ENCODE measurements at places on chromosomes 7 and 10. TPM values are rescaled to one million over a fixed set of nuclear protein-coding genes. Genes with fewer than 3 reads are reported as not detected.
A peak's percentile ranks its signal among the peaks of the same experiment; 100 is the strongest.

AGAP6 gene
- 10.4 TPM for total RNA-seq

GDF2 gene
- not detected for total RNA-seq

CPA2 gene
- 2.1 TPM for total RNA-seq

CYP51A1 gene
- 73.2 TPM for total RNA-seq

SLC18A2 gene
- 1.9 TPM for total RNA-seq

LIPK gene
- not detected for total RNA-seq

PON1 gene
- total RNA-seq, result not detected

CHN2 gene
- 18.7 TPM for total RNA-seq

HILPDA gene
- 9.8 TPM for total RNA-seq

FAM13C gene
- total RNA-seq, result 18.8 TPM

UBE2D1 gene
- total RNA-seq, result 17.2 TPM

CPA5 gene
- total RNA-seq, result not detected

MMP21 gene
- 0.14 TPM for total RNA-seq

AKR1C8 gene
- total RNA-seq, result not detected

SPDYE2 gene
- total RNA-seq, result not detected

UBE3C gene
- total RNA-seq, result 68.0 TPM

SORCS1 gene
- 0.80 TPM for total RNA-seq

DNA sequence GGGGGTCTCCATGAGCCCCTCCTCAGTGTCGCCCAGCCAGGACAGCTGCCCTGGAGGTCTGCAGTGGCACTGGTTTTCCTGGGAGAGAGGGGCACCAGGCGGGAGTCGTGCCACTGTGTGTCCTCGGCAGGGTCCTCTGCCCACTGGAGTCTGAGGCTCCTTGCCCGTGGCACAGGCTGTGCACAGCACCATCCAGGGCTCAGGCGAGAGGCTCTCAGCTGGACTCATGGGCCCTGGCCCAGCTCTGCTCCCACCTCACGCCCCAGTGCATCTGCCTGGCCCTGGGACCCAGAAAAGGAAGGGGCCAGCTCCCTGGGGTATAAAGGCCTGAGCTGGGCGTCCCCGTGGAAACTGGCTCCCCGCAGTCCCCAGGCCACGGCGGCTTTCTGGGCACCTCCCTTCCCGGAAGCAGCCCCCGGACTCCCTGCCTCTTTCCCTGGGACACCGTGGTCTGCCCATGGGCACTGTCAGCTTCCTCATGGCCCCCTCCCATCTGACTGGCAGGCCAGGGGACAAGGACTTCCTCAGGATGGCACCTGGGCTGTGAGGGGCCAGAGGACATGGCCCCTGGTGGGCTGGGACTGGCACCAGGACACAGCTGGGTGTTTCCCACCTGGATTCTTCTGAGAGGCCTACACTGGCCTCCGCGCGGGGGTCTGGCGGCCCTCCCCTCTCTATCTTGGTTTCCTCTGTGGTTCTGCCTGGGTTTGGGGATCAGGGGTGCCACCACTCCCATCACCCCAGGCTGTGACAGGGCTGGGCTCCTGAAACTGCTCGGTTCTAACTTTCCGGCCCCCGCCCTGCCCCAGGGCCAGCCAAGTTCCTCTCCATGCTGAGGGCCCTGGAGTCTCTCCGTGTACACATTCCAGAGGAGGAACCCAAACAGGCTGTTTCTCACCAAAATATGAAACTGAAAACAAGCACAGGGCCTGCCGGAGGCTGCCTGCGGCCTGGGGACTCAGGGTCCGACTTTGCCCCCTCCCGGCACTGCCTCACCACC, 5.5 kb downstream of the FOXL3 start:
- no peak for DNase-seq

DNA sequence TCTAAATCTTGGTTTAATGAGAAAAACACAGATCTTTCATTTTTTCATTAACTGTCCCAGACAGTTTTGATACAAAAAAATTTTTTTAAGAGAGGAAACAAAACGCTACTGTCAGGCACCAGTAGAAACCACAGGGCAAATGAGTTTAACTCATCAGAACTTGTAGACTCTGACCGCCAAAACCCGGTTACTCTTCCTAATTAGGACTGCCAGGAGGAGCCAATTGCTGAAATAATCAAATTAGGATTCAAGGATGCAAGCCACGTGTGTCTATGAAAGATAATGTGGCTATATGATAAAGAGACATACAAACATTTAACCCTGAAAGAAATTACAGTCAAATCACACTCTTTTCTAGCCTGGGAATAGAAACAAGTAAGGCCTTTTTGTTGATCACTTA, 154.4 kb downstream of the DGKI start:
- no peak for DNase-seq

DNA sequence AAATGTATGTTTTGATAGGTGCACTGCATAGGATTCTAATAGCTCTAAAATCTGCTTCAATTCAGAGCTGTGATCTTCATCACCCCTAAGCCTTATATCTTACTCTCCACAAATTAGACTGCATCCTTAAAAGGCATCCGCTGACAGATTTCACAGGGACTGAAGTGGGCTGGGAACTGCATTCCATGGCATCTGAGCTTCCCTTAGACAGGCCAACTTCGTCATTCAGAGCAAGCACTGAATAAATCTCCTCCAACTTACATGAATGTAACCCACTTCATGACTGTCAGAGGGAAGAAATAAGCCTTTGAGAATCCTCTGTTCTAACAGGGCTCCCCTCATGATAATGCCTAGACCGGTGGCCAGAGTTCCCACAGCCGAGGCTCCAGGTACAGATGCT, 71.3 kb downstream of the SFMBT2 start:
- no peak for DNase-seq

- DNase-seq, result no peak
These were observed 26.7 kb upstream of the BMPR1A start for GRCh38 chr10:86729677-86730076.

GRCh38 chr10:32976338-32976737, 18.3 kb upstream of the ITGB1 start:
- DNase-seq, result no peak

DNA sequence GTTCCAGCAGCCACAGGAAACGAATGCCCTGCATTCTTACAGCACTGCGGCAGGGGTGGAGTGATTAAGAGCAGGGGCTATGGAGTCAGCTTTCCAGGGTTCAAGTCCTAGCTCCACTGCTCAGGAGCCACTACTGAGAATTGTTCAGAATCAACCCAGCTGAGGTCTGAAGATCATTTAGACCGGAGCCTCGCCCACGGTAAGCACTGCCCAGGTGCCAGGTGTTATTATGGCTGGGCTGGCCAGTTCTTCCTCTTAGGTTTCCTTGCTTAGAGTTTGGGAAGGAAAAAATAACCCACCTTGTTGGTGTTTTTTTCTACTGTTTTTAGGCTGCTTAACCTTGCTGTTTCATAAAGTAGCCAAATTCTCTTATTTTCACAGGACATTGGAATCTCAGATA, 4.8 kb upstream of the FIGNL1 start:
- DNase-seq, result peak; percentile 53

DNA sequence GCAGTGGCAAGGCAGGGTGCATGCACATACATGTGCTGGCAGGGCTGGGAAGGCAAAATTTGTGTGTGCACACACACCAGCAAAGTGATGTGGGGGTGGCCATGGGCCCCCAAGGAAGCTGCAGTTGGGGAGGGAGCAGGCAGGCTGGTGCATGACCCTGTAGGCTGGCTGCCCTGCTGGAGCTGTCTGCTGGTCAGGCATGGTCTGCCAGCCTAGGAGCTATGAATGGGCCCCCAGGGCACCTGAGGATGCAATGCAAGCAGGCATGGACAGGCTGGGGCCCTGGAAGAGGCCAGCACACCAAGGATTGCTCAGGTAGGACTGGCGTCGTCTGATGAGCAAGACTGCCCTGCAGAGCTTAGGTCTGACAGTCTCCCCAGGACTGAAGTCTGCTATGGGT, 18.2 kb upstream of the PPP1R3A start:
- DNase-seq, result no peak

GRCh38 chr10:70991140-70992124, 103.1 kb upstream of the PCBD1 start:
- no peak for DNase-seq

DNA sequence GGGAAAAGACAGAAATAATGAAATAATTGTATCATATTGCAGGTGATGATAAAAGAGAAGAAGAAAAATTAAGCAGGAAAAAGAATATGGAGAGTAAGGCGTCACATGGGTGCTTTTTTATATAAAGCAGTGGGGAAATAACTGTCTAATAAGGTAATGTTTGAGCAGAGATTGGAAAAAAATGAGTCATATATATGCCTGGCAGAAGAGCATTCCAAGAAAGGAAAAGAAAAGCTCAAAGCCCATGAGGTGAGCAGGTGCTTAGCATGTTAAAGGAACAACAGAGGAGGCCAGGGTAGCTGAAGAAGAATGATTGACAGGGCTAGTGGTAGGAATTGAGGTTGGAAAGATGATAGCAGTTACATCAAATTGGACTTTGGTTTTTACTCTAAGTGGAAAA, 739.5 kb downstream of the SORCS1 start:
- DNase-seq, result no peak

GRCh38 chr7:76129366-76129765, 72.3 kb upstream of the SRRM3 start:
- no peak for DNase-seq

- DNase-seq, result no peak
These were observed 18.6 kb downstream of the AGMO start for GRCh38 chr7:15543256-15543655.

- DNase-seq, result peak; percentile 18
These were observed 14.4 kb downstream of the STK32C start for GRCh38 chr10:132293201-132293812.

DNA sequence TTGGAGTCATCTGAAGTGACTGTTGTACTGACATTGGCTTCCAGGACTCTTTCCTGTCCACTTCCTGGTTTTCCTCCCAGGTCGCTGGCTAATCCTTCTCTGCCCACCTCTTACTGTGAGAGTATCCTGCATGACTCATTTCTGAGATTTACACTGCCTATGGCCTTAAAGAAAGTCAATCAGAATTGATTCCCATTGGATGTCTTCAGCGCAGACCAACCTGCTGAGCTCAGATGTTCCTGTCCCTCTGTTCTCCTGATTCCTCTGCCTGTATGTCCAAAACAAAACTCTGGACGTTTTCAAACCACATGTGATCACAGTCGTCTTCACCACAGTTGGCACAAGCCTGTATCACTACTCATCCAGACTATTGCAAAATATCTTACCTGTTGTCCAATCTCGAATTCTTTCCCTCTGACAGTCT, 262.1 kb downstream of the CREB5 start:
- no peak for DNase-seq

DNA sequence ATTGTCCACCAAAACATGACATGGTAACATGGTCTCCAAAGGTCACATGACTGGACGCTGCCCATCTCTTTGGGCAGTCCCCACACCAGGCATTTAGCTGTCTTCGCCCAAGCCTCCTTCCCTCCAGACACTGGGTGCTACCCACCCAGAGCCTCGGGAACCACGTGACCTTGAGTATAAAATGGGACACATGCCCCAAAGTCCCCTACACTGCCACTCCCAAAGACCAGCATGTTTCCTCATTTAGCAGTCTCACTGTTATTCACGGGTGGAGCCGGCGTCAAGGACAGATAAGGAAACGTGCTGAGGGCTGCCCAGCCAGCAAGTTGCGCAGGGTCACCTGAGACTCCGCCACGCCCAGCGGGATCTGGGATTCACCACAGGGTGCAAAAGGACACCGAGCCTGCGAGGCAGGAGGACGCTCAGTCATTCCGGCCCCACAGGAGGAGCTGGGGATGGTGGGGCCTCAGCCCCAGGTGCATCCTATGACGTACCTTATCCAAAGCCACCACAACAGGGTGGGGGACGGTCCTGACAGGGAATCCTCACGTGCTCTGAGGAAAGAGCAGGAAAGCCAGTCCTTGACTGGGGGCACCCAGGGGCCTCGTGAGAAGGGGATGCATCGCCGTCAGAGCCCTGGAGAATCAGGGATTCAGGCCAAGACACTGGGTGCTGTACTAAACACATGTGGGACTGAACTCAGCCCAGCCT, 226.9 kb downstream of the TNS3 start:
- DNase-seq, result peak; percentile 94

- DNase-seq, result no peak
These were observed 32.8 kb downstream of the TMEM60 start for GRCh38 chr7:77765481-77765880.

DNA sequence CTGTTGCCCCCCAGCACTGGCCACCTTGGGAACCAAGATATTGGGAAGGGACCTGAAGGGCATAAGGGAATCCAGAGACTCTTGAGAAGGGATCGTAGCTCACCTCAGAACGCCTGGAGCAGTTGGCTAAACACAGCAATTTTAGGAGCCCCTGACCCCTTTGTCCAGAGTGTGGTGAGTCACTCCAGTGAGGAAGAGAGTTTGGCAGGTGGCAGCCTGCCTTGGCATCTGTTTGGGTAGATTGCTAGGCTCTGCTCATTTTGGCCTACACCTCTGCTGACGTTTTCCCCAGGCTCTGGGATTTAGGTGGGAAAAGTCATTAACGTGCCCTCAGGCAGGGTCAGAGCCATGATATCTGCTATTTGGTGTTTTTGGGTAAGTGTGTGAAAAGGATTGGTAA, 100.6 kb downstream of the GRB10 start:
- no peak for DNase-seq

GRCh38 chr7:7640221-7641128, at the start of gene UMAD1:
UMAD1 (plus strand) TSS chr7:7640752; CDS start chr7:7673372, 32,620 bp downstream.
- DNase-seq, result peak; percentile 99

GRCh38 chr7:95104739-95105138, 197.3 kb downstream of the PPP1R9A start:
- peak; percentile 5 for DNase-seq

GRCh38 chr10:132403511-132404168, 6.6 kb downstream of the PWWP2B start:
- DNase-seq, result no peak

GRCh38 chr7:29156907-29157452, 10.6 kb upstream of the CPVL start:
- no peak for DNase-seq

DNA sequence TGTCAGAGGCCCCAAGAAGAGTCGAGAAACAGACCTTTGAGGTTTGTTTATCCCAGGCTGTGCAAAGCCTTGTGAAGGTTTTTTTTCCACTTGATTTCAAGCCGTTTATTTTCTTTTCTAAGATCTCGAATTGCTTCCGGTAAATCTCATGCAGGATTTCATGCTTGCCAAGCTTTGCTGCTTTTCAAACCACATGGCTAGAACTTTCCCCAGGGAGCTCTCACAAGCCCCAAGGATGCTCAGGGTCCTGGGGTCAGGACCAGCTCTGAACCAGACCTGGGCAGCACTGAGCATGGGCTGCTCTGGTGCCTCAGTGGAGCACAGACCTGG, 48.0 kb upstream of the AQP1 start:
- no peak for DNase-seq

DNA sequence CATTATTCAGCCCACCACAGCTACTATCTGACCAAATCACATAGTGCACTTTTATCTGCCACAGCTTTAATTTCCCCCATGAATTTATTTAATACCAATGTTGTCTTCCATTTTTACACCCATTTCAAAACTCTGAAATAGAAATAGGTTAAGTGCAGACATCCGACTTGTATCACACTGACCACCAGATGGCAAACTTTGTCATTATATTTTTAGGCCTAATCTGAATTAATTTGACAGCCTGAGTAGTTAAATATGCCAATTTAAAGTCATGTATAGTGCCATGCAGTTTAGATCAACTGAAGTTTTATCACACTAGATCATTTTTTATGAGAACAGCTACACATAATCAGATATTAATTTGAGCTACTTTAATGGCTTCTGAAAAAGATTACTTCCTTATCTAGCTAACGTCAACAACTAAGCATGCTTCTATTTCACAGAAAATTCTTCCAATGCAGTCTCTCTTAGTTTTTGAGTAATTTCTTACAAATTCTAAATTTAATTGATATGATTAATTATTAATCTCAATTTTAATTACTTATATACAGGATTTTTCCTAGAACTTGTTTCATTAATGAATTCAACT, 566.4 kb downstream of the GFRA1 start:
- peak; percentile 7 for DNase-seq

- DNase-seq, result no peak
These were observed 22.2 kb upstream of the AKR1E2 start for GRCh38 chr10:4803822-4804221.

- no peak for DNase-seq
These were observed 108.7 kb upstream of the KMT2C start for GRCh38 chr7:152544481-152544927.

Measured in mucosa of descending colon (tissue), 3 donors.